Suppressor macrophage treated with lipopolysaccharide for 1 hour (primary cell): ENCODE measurements at places on chromosomes 1 and 21.
A peak's percentile ranks its signal among the peaks of the same experiment; 100 is the strongest.

- DNase-seq, result no peak
Observed at GRCh38 chr1:60133848-60134247, 60.3 kb upstream of the C1orf87 start.

DNA sequence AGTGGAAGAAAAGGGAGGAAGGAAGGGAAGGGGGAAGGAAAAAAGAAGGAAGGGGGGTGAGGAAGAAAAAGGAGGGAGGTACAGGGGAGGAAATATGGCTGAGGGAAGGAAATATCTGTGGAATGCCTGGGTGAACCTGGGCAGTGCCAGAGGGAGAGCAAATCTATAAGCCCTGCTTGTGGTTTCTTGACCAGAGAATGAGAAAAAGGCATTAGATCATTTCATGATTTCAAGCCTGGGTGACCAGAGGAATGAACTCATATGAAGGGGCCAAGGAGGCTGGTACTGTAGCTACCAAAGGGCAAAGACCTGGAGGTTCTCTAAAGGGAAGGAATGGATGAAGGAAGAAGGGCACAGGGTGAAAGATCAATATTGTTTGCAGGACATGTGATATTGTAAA is 31.4 kb downstream of the GNG12 start:
- DNase-seq, result no peak

DNA sequence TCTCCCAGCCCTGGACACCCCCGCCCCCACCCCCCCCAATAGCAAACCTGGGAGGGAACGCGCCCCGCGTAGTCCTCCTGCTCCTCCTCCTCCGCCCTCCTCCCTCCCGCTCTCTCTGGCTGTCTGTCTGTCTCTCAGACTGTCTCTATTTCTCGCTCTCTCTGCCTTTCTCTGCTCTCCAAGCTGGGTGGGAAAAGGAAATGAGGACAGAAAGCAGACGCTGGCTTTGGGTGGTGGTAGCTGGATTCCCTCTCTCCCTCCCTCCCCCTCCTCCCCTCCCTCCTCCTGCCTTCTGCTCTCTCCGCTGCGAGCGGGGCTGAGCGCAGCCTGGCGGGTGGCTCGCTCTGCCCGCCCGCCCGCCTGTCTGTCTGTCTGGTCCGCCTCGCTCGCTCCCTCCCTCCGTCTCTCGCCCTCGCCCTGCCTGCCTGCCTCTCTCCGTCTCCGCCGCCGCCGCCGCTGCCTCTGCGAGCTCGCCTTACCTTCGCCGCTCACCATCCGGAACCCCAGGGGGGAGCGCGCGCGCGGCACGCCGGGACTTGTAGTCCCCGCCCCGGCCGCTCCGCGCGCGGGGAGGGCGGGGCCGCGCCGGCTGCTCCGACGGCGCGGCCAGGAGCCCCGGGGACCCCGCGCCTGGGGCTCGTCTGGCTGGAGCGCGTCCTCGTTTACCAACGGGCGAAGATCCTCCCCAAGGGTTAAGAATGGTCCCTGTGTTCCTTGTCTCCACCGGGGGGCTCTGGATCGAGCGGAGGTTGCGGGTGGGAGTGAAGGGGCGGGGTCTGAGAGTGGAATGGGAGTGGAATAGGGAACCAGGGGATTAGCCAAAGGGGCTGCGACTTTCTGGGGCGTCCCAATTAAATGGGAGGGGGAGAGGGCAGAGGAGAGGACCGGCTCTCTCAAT is at the start of gene AHDC1:
Gene AHDC1, minus strand, starts transcription at position 464 of the 898 bp plus-strand sequence. CDS start 52,029 bp downstream, outside the sequence.
- peak; percentile 92 for DNase-seq

DNA sequence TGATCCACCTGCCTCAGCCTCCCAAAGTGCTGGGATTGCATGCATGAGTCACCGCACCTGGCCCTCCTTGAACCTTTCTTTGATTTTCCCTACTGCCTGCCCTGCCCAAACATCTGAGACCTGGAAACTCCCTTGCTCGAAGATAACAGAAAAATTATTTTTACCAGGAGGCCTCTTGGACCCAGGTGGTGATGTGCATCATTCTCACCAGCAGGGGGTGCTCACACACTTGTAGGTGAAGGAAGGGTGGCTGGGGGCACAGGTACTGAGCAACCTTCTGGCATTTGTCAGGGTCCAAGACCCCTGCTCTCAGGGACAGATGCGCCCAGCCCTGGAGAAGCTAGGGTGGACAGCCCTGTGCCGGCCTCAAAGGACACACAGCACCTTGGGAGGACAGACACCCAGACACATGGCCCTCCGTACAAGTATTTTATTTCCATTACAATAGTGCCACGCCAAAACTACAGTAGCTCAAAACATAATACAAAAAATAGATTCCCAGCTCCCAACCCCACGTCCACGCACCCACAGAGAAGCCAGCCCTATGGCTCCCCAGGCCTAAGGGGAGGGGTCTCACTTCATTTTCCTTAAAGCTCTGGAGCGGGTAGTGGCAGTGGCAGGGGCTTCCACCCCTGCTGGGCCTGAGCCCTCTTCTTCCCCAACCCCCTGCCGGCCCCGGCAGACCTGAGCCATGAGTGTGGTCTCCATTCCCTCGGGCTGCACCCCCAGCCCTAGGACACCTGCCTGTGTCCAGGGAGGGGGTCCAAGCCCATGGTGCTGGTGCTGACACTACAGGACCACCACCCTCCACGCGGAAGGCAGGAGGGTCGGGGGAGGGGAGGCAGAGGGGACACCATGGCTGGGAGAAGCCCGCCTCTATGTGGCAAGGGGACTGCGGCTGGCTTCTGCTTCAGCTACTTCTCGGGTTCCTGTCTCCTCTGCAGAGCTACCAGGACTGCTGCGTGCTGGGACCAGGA is 40.4 kb upstream of the EIF4G3 start:
- peak; percentile 68 for DNase-seq

GRCh38 chr1:94202241-94202640 is 35.1 kb downstream of the ARHGAP29 start:
- no peak for DNase-seq

DNA sequence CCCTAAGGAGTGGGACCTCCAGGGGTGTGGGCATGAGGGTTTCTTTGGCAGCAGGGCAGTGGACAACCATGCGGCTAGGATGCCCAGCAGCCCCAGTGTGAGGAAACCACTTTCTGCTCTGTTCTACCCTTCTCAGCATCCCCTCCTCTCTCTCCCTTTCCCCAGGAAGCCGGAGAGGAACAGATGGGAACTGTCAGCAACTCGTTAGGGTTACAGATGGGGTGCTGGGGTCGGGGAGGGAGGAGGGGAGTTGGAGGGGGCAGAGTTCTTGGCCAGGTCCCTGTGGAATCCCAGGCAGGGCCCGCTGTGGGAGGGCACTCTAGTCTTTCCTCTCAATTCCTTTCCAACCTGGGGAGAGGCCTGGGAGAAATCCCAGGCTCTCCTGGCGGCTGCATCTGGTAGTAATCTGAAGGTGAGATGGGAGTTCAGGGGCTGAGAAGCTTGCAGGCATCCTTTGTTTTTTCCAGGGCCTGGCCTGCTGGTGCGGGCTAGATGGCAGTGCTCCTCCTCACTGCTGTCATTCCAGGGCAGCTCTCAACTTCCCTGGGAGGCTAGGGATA is 93.9 kb upstream of the CSF3R start:
- no peak for DNase-seq

GRCh38 chr1:181484821-181485220 is 1.5 kb downstream of the CACNA1E start:
- no peak for DNase-seq

DNA sequence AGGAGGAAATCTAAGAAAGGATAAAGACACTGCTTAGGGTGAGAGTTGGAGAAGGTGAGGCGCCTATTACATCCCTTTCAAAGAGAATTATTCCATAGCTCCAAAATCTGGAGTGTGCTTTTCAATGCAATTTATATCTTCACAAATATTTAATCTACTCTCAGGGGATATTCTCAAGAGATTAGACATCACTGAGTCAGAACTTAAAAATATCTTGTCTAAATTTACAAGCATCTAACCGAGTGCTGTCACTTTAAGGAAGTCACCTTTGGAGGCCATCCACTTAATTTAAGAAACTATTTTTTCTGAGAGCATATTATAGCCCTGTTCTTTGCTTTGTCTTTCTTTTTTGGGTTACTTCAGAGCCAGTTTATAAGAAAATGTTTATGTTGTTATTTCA is 134.6 kb downstream of the TNFSF18 start:
- no peak for DNase-seq

DNA sequence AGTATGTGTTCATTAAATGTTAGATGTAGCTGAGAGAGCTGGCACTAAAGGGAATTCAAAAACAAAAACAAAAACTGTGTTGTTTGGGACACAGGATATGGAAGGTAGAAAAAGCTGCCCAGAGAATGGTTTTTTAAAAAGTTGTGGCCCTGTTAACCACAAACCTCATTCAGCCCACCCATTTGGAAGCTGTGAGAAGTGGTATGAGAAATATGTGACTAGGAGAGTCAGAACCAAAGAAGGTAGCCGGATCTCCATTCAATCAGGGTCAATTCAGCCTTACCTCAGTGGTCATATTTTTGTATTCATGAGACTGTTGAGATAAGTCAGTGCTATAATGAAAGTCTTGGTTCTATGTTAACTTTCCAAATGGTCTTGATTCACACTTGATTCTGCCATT is 29.8 kb upstream of the CACYBP start:
- no peak for DNase-seq

DNA sequence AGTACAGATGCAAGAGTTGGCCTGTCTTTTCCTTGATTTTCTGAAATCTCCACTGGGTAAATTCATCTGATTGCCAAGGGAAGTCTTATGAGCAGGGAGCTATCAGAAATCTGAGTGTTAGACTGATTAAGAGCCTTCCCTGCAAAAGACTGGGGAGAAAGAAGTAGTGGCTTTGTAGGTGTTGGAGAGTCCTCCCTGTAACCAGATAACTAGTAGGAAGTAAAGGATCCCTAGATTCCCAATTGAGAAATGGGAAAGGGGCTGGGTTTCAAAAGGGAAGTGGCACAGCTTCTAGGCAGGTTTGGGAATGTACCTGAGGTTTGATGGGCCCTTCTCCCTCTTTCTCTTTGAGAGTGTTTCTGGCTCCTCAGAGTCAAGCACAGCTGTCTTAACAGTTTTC is 2.1 kb downstream of the TLCD4 start:
- DNase-seq, result no peak
